ENCODE measurements at places on chromosomes 3 and 15.
A peak's percentile ranks its signal among the peaks of the same experiment; 100 is the strongest.

DNA sequence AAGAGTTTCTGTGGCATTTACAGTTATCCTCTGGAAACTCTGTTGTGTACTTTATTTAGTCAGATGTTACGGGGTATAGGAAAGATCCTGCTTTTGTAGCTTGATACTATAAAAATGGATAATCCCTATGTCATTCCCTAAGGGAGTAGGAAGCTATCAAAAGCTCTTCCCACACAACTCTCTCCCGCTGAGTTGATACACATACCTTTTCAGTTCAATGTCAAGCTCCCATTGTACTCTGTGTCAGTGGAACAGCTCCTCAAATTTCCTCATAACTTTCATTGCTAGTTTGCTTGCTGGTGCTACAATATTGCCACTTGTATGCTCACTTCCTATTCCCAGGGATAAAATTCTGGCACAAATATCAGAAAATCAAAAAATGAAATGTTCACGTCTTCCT is 893.3 kb upstream of the GBE1 start:
- no peak for DNase-seq

DNA sequence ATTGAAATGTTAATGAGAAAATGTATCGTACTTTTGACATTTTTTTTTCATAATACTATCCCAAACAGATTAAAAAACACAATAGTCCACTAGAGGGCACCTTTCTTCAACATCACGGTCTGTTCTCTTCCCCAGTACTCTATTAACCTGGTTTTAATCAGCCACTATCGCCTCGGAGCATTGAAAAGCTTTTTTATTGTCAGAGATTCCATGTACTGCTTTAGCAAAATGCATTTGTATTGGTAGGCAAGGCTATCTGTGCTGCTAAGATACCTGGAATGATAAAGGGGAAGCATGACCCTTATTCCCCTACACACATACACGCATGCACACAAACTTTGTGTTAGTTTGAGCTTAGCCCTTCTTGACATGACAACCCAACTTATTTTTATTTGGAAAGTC is 160.1 kb upstream of the IL12A start:
- DNase-seq, result no peak

- no peak for DNase-seq
Observed at GRCh38 chr3:31412832-31413231, 119.9 kb upstream of the STT3B start.

- no peak for DNase-seq
Observed at GRCh38 chr15:101009176-101009575, 90.0 kb downstream of the LRRK1 start.

DNA sequence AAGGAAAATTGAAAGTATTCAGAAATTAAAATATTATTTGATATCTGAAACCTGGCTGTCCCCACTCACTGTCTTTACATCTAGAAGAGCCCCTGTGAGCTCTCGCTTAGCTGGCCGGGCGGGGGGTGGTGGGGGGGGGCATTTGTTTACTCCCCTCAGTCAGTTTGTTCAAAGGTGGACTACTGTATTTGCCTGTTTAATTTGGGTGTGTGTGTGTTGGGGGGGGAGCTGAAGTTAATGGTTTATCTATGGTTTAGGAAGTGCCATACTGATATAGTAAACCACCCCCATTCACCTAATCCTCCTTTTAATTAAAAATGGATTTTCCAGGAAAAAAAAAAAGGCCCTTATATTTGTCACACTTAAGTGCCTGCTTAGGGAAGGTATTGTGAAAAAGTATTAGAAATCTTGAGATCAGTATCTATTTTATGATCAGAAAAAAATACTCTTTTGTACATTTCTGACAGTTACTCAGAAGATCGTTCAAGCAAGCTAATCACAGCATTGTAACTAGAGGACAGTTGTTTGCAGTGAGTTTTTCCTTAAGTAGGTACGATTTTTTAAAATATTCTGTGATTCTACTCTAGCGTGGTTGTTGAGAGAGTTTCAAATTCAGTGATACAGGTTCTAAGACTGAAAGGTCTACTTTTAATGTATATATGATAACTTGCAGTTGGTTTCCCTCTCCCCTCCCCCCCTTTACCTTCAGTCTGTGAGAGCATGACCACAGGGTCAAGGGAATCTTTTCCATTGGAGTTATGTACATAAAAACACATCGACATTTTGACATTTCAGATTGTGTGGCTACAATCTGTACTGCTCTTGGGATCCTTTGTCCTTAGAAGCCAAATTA is 8.5 kb downstream of the NR2F2 start:
- DNase-seq, result no peak

GRCh38 chr15:41631880-41632470 is 28.2 kb upstream of the MGA start:
- DNase-seq, result no peak

DNA sequence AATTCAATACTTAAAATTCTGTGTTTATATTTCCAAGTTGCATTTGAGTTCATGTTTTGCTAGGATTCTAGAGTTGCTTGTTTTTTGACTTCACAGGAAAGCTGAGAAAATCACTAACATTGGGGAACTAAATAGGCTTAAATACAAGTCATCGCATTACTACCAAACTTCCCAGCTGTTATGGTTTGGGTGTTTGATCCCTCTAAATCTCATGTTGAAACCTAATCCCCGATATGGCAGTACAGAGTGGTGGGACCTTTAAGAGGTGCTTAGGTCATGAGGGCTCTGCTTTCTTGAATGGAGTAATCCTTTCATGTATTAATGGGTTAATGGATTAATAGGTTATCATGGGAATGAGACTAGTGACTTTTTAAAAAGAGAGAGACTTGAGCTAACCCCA is 77.2 kb upstream of the ARPP21 start:
- no peak for DNase-seq

GRCh38 chr3:47491186-47491585 is 15.4 kb upstream of the SCAP start:
- DNase-seq, result no peak

DNA sequence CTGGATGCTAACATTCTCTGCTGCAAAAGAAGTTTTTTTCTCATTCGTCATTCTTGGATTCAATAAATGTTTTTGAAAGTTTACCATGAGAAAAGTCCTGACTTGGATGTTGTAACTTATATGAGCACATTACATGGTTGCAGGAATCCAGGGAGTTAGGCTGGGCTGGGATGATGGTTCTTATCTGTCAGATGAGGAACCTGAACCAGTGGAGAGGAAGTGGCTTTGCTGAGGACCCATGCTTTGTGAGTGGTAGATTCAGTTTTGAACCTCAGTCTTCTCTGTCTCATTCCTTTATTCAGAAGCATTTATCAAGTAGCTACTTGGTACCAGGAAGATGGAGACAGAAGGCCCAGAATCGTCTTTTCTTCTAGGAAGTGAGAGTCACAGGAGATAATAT is 3.7 kb upstream of the GASK1A start:
- no peak for DNase-seq

- DNase-seq, result no peak
Observed at GRCh38 chr15:80323285-80323684, 71.3 kb upstream of the CTXND1 start.

GRCh38 chr3:16743276-16743675 is 138.1 kb upstream of the DAZL start:
- DNase-seq, result no peak

GRCh38 chr15:89645680-89646079 is 9.6 kb downstream of the KIF7 start:
- no peak for DNase-seq

DNA sequence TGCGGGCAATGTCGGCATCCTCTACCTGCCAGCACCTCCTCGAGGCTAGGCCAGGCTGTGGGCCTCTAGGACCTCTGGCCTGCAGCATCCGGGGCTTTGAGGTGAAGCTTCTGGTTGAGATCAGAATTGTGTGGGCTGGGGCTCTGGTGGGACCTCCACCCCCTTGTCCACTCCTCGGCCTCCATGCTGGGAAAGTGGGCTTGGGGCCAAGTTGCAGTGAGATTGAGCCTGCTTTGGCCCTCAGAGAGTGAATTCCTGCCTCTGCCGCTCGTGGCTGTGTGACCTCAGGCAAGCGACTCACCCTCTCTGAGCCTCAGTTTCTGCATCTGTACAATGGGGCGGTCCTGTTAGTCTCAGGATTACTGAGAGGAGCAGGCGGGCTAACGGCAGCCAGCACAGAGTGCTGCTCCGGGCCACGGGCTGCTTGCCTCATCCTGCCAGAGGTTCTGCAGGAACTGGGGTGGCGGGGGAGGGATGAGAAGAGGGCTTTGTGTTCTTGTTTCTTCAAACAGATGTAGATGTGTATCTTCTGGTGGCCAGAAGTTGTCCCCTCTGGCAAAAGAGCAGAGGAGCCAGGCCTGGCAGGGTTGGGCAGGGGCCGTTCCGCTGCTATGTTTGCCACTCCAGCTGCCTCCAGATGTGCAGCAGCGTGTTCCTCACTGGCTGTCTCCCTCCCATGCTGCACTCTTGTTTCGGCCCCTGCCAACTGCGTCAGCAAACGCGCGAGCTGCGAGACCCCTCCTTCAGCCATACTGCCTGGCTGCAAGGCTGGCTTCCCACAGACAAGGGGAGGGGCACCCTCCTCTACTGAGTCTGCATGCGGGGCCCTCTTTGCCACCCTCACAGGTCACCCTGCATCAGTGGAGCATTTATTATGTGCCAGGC is 33.7 kb downstream of the FBLN2 start:
- DNase-seq, result no peak

DNA sequence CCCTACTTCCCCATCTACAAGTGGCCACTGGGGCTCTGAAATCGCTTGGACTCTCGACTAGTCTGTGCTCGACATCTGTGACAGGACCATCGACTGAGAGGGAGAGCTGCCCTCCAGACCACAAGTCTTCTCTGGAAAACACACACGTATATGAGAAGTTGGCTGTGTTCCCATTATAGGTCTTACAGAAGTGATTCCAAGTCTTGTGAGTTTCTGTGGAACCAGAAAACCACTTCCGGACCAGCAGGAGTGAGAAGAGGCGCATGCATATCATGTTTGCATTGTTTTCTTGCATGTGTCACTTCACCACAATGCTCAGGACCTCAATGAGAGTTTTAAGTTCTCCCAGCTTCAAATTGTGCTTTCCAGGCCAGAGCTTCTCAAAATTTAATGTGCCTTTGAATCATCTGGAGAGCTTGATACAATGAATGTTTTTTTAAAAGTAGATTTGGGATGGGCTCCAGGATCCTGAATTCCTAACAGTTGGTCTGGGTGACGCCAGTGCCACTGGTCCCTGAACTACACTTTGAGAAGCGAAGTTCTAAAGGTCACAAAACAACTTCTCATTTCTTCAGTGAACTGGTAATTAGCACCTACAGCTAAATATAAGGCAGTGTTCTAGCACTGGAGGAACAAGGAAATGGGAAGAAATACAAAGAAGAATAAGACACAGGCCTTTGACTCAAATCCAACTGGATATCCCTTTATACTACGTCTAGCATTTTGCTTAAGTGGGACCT is 15.7 kb downstream of the LIPC start:
- no peak for DNase-seq

DNA sequence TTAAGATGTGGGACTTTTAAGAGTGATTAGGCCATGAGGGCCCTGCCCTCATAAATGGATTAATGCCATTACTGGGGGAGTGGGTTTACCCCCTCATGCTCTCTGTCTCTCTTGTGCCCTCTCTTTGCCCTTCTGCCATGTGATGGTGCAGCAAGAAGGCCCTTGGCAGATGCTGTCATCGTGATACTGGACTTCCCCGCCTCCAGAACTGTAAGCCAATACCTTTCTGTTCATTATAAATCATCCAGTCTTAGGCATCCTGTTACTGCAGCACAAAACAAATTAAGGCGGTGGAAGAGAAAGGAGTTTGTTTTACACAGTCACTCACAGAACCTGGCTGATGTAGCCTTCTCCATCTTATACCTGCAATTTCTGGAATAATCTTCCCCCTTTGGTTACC is 360.3 kb upstream of the TBL1XR1 start:
- no peak for DNase-seq

GRCh38 chr3:103059432-103059831 is 624.6 kb downstream of the ZPLD1 start:
- no peak for DNase-seq

DNA sequence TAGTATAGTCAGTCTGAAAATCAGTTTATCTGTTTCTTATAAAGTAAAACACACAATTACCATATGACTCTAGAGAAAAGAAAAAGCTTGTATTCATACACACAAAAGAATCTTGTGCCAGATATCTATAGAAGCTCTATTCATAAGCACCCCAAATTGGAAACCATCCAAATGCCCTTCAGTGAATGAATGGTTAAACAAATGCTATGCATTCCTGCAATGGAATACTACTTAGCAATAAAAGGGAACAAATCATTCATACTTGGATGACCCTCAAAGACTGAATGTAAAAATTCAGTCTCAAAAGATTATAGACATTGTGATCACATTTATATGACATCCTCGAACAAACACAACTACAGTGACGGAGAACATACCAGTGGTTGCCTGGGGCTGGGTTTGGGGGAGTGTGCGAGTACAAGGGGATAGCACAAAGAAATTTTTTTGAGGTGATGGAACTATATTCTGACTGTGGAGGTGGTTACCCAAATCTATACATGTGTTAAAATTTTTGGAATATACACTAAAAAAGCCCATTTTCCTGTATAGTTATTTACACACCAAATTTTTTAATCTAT is 680.6 kb downstream of the NTRK3 start:
- DNase-seq, result no peak

- DNase-seq, result no peak
Observed at GRCh38 chr3:120615847-120616609, 19.9 kb downstream of the NDUFB4 start.

GRCh38 chr3:12253516-12254343 is 35.1 kb upstream of the PPARG start:
- DNase-seq, result no peak

DNA sequence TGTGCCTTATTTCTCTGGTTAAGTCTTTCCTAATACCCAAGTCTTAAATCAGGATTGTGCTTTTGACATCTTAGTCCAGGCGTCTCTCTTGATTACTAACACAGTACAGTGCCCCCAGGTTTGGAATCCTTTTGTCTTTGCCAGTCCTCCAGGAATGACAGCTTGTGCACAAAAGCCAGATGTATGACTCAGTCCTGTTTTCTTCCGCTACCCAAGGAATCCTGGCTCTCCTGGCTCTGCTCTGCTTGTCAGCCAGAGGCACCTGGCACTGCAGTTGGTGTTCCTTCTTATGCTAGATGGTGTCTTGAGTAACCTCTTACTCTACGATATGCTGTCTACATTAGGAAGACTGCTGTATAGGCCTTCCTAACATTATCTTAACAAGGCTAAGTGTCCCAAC is 728.2 kb upstream of the NECTIN3 start:
- DNase-seq, result no peak

- peak; percentile 44 for DNase-seq
Observed at GRCh38 chr3:23805633-23806533, at the start of gene UBE2E1. Gene UBE2E1 (plus strand): TSS chr3:23805955. CDS start chr3:23807270, 1,315 bp downstream.

- no peak for DNase-seq
Observed at GRCh38 chr3:124858275-124858674, 28.9 kb downstream of the ITGB5 start.

GRCh38 chr3:71978150-71978721 is 193.3 kb upstream of the PROK2 start:
- DNase-seq, result no peak

GRCh38 chr3:48155122-48155521 is 33.1 kb downstream of the CDC25A start:
- DNase-seq, result no peak

DNA sequence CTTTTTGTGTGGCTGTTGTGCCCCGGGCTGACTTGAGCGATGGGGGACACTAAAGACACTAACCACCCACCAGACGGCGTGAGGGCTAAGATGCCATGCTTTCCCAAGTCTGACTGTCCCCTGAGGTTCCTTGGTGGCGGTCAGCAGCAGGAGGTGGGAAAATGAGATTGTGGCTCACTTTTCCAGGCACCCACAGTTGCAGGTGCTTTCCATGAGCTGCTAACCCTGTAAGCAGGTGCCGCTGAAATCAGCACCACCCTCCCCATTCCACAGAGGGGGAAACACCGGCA is 17.7 kb downstream of the PRR23E start:
- no peak for DNase-seq
